ENCODE measurements at places on chromosomes 16 and 17.

DNA sequence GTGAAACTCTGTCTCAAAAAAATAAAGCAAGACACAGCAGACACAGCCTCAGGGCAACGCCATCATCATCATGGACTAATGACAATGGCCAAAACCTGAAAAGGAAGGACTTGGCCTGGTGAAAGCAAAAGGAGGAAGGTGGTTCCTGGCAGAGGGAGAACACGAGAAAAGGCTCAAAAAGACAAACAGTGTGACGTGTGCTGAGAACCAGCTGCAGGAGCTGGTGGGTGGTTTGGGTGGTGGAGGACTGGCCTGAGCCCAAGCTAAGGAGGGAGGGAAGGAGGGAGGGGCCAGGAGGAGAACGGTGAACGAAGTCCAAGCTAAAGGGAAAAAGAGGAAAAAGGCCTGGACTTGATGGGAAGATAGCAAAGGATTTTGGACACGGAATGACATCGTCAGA is 85.1 kb downstream of the SLC39A11 start:
- no peak for DNase-seq

DNA sequence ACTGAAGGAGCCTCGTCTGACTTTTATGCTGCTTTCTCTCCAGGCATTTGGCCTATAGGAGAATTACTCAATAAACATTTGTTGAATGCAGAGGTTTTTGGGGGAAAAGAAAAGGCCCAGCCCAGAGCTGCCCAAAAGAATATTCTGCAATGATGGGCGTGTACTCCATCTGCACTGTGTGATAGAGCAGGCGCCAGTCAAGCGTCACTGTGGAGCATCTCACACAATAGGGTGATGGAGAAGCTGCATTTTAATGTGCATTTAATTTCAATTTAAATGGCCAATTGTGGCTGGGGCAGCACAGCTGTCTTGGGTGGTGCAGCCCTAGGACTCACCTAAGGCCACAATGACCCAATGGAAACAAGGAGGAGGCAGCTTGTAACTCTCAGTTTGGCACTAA is 20.6 kb downstream of the GLYR1 start:
- no peak for DNase-seq

DNA sequence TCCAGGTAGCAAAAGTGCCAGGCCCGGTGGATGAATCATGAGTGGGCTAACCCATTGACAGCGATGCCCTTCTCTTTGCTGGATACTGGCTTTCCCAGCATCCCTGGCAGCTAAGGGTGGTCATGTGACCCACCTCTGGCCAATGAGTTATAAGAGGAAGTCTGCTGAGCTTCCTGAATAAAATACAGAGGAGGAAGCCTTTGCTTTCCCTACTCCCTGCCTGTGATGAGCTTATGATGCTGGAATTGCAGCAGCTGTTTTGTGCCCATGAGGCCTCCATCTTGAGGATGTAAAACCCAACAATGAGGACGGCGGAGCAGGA is 15.0 kb upstream of the ATP2A3 start:
- no peak for DNase-seq

- no peak for DNase-seq
Measured at GRCh38 chr17:77821114-77821513, 137.4 kb upstream of the TNRC6C start.

DNA sequence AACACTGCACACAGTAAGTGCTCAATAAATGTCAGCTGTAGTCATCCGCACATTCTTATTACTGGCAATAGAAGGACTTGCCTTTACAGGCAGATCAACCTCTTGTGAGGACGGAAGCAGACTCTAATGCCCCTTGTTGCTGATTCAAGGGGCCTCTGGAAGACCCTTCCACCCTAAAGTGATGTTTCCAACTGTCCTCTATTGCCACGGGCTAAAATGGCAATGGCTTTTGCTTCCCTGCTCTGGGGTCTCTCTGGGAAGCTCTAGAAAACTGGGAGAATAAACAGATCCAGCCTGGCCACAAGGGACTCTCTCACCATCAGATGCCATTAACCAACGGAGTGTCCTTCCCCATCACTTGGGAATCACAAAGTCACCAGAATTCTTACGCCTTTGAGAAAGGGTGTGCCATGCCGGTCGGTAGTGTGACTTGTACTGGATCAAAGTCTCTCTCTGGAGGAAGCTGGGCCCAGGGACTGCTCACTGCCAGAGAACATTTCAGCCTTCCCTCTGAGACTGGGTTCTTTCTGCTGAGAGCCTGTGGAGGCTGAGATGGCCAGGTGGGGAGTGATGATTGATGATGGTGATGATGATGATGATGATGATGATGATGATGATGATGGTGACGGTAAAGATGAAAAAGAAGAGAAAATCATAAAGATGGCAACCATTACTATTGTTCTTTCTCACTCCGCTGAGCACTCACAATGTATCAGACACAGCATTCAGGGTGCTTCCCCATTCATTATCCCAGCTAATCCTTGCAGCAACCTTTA is 146.8 kb downstream of the CYLD start:
- no peak for DNase-seq

DNA sequence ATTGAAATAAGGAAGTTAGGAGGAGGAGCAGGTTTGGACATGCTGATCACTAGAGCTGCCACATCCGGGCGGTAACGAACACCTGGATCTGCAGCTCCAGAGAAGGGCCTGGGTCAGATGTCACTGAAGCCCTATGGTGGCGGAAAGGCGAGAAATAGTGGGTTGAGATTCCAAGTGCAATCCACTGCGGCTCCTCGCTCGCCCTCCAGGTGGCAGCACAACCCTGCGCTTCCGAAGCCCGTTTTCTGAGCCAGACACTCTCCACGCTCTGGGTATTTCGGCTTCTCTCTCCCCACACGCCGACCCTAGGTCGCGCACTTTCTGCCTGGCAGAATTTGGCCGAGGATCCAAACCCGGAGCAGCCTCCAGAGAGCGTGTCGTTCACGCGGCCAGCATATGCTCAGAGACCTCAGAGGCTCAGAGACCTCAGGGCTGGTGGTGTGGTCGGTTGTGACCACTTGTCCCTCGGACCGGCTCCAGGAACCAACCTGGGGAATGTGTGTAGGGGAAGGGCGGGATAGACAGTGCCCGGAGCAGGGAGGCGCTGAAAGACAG is 922 bp upstream of the SLC2A4 start:
- no peak for DNase-seq

All from cortex of kidney (tissue), 1 donor.